Body of pancreas (tissue), 4 donors: ENCODE measurements at places on chromosomes 2 and 18.

GRCh38 chr18:51848702-51849101, 491.3 kb upstream of the DCC start:
- no peak for DNase-seq

GRCh38 chr2:149430743-149431736, 100.7 kb downstream of the LYPD6 start:
- no peak for DNase-seq

DNA sequence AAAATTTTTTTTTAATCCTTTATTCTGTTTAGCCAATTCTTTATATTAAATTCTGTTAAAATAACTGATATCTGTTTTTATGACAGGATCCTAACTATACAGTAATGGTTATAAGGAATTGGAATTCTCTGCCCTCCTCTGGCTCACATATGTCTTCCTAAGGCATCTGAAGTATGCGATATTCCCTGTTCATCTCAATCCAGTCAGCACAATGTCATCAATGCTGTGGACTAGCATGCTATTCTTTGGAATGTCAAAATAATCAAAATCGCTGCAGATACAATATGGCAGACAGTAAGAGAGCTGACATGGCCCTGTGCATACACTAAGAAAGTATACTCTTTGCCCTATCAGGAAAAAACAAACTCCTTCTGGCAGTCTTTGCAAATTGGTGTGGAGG, 107.6 kb downstream of the AP1S3 start:
- no peak for DNase-seq

GRCh38 chr2:111182121-111182520, 61.4 kb downstream of the BCL2L11 start:
- no peak for DNase-seq

GRCh38 chr2:62178741-62179271, 17.1 kb upstream of the B3GNT2 start:
- peak; percentile 28 for DNase-seq

- DNase-seq: no peak
Measured at GRCh38 chr2:215573496-215573895, 137.6 kb upstream of the FN1 start.

DNA sequence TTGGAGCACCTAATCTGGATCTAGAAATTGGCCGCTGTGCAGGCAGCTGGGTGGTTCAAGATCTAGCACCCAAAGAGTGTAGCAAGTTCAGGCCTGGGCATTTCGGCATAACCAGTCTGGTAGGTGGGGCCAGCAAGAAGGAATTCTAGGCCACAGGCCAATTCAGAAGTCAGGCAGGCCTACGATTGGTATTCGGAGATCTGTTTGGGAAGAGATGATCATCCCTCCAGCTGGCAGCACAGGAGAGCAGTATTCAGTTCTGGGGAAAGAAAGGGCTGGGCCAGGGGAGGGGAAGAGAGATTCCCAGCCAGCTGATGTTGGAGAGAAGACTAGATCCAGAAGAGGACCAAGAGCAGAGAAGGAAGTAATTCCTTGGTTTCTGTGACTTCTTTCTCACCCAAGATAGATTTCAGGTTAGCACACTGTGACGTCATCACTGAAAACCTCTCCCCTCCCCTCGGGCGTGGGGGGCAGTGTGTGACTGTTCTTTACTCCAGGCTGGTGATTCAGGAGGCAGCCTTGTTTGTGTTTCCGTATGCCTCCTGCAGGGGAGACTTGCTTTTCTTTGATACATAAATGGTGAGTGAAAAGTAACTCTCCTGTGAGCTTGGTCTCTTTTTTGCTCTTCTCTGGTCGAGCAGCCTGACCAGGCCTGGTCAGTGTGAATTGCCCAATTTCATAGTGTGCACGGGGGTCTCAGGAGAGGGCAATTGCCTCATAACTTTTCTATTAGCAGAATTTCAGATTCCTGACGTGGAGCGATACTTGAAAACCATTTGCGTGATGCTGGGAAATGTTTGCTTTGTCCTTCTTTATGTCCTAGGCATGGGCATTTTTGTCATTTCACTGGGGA, 61.1 kb downstream of the MEIS1 start:
- peak; percentile 72 for DNase-seq

GRCh38 chr2:191634791-191635190, 43.1 kb upstream of the NABP1 start:
- no peak for DNase-seq

DNA sequence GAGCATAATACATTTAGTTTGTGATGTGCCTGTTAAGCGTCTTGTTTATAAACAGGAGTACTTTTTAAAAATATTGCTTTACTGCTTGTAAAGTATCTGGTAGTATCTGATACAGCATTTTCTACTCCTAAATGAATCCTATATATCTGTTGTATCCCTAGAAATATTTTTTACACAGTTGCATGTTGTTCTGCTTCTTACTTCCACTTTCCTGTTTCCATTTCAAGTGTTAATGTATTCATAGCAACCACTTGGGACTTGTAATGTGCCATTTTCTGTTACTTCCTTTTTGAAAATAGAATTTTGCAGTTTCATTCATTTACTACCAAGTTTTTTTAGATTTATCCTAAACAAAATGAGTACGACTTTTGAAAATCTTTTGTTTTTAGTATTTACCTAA, 24.9 kb downstream of the CCNT2 start:
- no peak for DNase-seq
